ENCODE measurements at places on chromosomes 12 and 14. TPM values are rescaled to one million over a fixed set of nuclear protein-coding genes. Genes with fewer than 3 reads are reported as not detected.
A peak's percentile ranks its signal among the peaks of the same experiment; 100 is the strongest.

Gene FGF6
- not detected for total RNA-seq

DNA sequence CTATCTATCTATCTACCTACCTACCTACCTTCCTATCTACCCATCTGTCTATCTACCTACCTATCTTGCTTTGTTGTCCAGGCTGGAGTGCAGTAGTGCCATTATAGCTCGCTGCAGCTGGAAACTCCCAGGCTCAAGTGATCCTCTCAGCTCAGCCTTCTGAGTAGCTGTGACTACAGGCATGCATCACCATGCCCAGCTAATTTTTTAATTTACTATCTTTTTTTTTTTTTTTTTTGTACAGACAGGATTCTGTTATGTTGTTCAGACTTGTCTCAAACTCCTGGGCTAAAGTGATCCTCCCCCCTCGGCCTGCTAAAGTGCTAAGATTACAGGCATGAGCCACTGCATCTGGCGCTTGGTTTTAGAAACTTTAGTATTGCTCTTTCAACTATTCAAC lies 762.4 kb downstream of the SLC6A15 start:
- peaks cover 6% of the 10 kb centered on the region for H3K4me1 ChIP-seq
- no peaks in the 10 kb centered on the region for H3K27me3 ChIP-seq
- no peak overlapping the region for H3K4me3 ChIP-seq
- no peaks in the 10 kb centered on the region for H3K36me3 ChIP-seq

DNA sequence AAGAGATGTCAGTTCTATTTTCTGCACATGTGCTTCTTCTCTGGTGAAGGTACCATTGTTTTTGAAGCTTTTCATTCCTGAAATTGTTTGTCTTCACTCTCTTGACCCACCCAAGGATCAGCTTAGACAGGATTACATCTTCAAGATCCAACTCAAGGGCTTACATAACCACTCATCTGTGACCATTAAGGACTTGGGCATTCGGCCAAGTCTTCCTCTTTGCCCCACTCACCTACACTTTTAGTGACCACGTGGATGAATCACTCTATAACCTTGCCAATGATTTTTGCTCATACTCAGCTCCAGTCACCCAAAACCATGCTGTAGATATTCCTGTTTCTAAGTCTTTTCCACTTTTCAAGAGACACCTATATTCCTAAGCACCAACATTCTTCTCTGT lies 36.5 kb upstream of the SSTR1 start:
- no peak for DNase-seq
- no peaks in the 10 kb centered on the region for H3K4me1 ChIP-seq
- no peak overlapping the region for H3K4me3 ChIP-seq
- no peak overlapping the region for H3K27ac ChIP-seq
- H3K36me3 ChIP-seq = no peaks in the 10 kb centered on the region

DNA sequence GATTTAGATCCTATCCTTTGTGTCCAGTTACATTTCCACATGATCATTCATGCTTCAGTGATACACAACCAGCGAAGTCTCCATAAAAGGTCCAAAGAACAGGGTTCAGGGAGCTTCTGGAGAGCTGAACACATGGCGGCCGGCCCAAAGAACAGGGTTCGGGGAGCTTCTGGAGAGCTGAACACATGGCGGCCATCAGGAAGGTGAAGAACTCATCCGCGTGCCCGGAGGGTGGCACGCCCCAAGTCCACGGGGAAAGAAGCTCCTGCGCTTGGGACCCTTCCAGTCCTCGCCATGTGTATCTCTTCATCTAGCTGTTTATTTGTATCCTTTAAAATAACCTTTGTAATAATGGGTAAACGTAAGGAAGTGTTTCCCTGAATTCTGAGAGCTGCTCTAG lies 91.9 kb upstream of the FLRT2 start:
- H3K27me3 ChIP-seq = no peaks in the 10 kb centered on the region
- no peaks in the 10 kb centered on the region for H3K36me3 ChIP-seq
- H3K4me1 ChIP-seq = peaks cover 5% of the 10 kb centered on the region
- no peak for DNase-seq

DNA sequence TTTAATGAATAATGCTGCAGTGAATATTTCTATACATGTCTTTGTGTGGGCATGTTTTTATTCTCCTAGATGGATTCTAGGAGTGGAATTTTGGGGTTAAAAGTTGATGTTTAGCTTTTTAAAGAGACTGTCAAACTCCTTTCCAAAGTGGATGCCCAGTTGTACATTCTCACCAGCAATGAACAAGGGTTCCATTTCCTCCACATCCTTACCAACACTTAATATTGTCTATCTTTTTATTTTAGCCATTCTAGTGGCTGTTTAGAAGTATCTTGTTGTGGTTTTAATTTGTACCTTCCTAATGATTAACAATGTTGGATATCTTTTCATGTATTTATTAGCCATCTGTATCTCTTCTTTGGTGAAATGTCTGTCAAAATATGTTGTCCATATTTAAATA lies 109.8 kb downstream of the SMOC1 start:
- no peaks in the 10 kb centered on the region for H3K36me3 ChIP-seq
- no peak overlapping the region for H3K4me3 ChIP-seq
- H3K27me3 ChIP-seq = peaks cover 42% of the 10 kb centered on the region
- H3K4me1 ChIP-seq = no peaks in the 10 kb centered on the region

DNA sequence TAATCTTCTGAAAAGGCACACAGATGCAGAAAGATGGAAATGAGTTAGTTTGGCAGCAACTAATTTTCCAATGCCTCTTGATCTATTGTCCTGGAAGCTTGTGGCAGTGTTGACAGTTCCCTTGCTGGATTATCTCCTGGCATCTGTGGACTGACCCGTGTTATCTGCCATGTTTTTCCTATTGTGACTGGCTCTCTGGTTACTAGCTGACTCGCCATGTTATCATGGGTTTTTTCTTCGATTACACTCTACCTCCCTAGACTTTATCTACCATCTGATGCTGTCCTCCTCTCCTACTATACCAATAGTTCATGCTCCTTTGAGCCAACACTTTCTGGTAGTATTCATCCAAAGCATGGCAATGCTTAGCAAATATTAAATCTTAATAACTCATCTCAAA lies 63.3 kb upstream of the FLRT2 start:
- DNase-seq = no peak
- no peak overlapping the region for H3K4me3 ChIP-seq
- no peaks in the 10 kb centered on the region for H3K27me3 ChIP-seq
- H3K36me3 ChIP-seq = no peaks in the 10 kb centered on the region
- no peak overlapping the region for H3K27ac ChIP-seq

DNA sequence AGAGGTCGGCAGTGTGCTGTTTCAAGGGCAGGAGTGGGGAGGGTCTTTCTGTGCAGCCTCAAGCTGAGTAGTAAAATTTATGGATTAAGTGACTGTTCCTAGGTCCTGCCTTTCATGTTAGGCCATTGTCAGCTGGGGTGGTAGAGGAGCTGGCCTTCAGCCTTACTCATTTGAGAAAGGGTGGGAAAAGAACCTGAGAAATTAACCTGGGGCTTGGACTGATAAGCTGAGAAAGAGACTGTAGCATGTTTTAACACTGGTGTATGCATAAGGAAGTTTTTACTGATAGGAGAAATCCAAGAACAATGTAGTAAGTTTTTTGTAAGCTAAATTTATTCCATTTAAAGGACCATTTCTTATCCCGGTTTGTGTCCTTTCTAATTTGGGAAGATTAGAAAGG lies 20.7 kb downstream of the IFT43 start:
- peaks cover 7% of the 10 kb centered on the region for H3K36me3 ChIP-seq
- H3K27me3 ChIP-seq = no peaks in the 10 kb centered on the region
- H3K27ac ChIP-seq = no peak overlapping the region
- no peak for DNase-seq
- no peak overlapping the region for H3K4me3 ChIP-seq
- H3K4me1 ChIP-seq = no peaks in the 10 kb centered on the region

Gene RTN1
- total RNA-seq = 1.6 TPM

- no peak for DNase-seq
- no peak overlapping the region for H3K27ac ChIP-seq
- no peaks in the 10 kb centered on the region for H3K36me3 ChIP-seq
Measured at GRCh38 chr12:234891-235415, 21.0 kb upstream of the SLC6A12 start.

DNA sequence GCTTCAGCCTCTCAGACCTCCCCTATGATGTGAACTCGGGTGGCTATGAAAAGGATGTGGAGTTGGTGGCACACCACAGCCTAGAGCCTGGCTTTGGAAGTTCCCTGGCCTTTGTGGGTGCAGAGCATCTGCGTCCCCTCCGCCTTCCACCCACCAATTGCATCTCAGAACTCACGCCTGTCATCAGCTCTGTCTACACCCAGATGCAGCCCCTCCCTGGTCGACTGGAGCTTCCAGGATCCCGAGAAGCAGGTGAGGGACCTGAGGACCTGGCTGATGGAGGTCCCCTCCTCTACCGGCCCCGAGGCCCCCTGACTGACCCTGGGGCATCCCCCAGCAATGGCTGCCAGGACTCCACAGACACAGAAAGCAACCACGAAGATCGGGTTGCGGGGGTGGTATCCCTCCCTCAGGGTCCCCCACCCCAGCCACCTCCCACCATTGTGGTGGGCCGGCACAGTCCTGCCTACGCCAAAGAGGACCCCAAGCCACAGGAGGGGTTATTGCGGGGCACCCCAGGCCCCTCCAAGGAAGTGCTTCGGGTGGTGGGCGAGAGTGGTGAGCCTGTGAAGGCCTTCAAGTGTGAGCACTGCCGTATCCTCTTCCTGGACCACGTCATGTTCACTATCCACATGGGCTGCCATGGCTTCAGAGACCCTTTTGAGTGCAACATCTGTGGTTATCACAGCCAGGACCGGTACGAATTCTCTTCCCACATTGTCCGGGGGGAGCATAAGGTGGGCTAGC lies 7.0 kb upstream of the RPS26 start:
- peaks cover 3% of the 10 kb centered on the region for H3K4me1 ChIP-seq
- H3K27ac ChIP-seq = no peak overlapping the region
- no peak for DNase-seq

DNA sequence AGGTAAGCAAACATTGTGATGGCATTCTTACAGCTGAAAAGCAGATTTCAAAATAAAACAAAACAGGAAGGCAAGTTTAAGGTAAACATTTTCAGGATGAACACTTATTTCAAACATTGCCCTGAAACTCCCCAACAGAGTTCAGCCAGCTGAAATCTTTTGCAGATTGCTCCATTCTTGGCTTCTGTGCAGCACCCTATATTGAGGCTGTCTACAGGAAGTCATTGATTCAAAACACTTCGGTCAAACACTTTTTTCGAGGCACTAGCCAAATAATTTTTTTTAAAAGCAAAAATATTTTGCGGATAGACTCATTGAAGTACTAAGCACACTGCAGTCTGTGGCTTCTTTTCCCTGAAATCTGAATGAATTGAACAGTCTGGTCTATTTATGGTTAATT lies 318.1 kb upstream of the PDE3A start:
- H3K4me3 ChIP-seq = no peak overlapping the region
- no peaks in the 10 kb centered on the region for H3K27me3 ChIP-seq
- no peak overlapping the region for H3K27ac ChIP-seq
- DNase-seq = no peak

Gene POTEG
- total RNA-seq = not detected

DNA sequence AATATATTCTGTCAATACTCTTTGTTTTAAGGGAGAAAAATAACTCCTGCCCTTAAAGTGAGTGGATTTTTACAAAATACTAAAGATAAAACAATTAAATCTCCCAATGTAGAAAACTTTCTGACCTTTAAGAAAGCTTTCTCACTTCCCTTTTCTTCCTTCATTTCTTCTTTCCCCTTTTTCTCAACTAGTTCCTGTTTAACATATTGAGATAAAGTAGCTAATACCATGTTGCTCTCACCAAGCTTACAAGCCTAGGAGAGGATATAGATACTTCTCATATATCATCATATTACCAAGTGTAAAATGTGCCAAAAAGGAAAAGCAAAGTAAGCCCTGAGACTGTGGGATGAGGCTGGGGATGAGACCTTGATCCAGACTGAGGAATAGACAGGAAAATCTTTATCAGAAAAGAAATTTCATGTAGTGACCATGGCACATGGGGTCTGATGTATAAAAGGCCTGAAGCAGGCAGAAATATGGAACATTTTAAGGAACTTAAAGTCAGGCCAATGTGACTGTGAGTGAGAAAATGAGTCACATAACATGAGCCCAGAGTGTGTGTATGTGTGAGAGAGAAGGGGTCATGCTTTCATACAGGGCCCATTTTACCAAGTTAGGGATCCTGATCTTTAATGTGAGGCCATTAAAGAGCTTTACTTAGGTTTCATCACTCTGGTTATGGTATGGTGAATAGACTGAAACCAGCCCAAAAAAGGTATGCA lies 1.6 kb upstream of the RPL10L start:
- no peaks in the 10 kb centered on the region for H3K4me1 ChIP-seq
- no peak overlapping the region for H3K27ac ChIP-seq
- H3K27me3 ChIP-seq = no peaks in the 10 kb centered on the region
- DNase-seq = no peak
- H3K4me3 ChIP-seq = no peak overlapping the region

Gene LRRC9
- not detected for total RNA-seq

DNA sequence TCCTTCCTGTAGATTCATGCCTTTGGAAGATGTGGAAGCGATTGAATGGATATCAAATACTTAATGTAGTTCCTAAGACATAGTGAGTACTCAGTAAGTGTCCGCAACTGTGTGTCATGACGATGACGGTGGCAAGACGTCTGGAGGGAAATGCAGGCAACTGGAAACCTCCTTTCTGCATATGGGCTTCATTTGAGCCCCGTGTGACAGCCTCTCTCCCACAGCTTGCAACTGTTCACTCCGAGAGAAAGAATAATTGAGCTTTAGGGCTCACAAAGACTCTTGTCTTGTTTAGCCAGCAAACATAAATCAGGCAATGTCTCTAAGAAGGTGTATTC lies 6.9 kb downstream of the CFAP251 start:
- H3K36me3 ChIP-seq = no peaks in the 10 kb centered on the region
- no peak for DNase-seq
- H3K27ac ChIP-seq = peak overlapping the region; percentile 55
- H3K4me3 ChIP-seq = no peak overlapping the region
- no peaks in the 10 kb centered on the region for H3K4me1 ChIP-seq
- no peaks in the 10 kb centered on the region for H3K27me3 ChIP-seq

GRCh38 chr12:70052931-70053497 lies 190.2 kb upstream of the CNOT2 start:
- no peaks in the 10 kb centered on the region for H3K36me3 ChIP-seq
- peak overlapping the region; percentile 39 for H3K27ac ChIP-seq
- peaks cover 9% of the 10 kb centered on the region for H3K4me1 ChIP-seq
- H3K4me3 ChIP-seq = no peak overlapping the region

Gene ADSS1
- 11.4 TPM for total RNA-seq

GRCh38 chr12:122730215-122731014 lies at the start of gene HCAR1:
Gene HCAR1 (minus strand): TSS chr12:122730844. CDS start chr12:122730339, 505 bp downstream.
- H3K4me1 ChIP-seq = peaks cover 37% of the 10 kb centered on the region
- H3K4me3 ChIP-seq = no peak within 1 kb of the TSS
- no peaks in the 10 kb centered on the region for H3K36me3 ChIP-seq
- no peaks in the 10 kb centered on the region for H3K27me3 ChIP-seq

GRCh38 chr14:61636779-61637178 lies 58.5 kb upstream of the HIF1A start:
- no peaks in the 10 kb centered on the region for H3K36me3 ChIP-seq
- H3K27ac ChIP-seq = no peak overlapping the region
- H3K27me3 ChIP-seq = no peaks in the 10 kb centered on the region
- no peak overlapping the region for H3K4me3 ChIP-seq
- peaks cover 5% of the 10 kb centered on the region for H3K4me1 ChIP-seq

Gene SLC38A4
- 2.4 TPM for total RNA-seq

Measured in esophagus squamous epithelium (tissue), 5 donors.